ENCODE measurements at places on chromosomes 12 and 14.

- DNase-seq: no peak
These were observed 30.8 kb downstream of the PLEKHG3 start for GRCh38 chr14:64734990-64735389.

- DNase-seq: no peak
These were observed 7.8 kb upstream of the TBPL2 start for GRCh38 chr14:55448141-55448614.

GRCh38 chr14:93044556-93044955, 71.2 kb downstream of the ITPK1 start:
- no peak for DNase-seq

DNA sequence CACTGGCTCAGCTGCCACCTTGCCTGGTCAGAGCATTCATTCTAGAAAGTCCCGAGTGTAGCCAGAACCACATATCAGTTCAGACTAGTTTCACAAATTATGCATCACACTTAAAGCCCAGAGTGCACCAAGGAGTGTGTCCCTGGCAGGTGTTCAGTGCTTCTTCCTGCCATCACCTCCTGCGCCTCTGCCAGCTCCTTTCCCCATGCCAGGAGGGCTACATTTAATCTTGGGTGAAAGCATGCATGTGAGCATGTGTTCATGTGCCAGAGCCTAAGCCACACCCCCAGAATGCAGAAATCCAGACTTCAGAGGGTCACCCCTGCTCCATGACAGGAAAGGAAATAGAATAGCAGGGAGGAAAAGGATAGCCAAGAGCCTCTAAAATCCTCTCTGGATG, 381.6 kb downstream of the DPF3 start:
- no peak for DNase-seq

- no peak for DNase-seq
These were observed at the start of gene MMP19 for GRCh38 chr12:55842681-55843429. Gene MMP19, minus strand, starts transcription at chr12:55842936. Its CDS starts 106 bp downstream, at chr12:55842830.

DNA sequence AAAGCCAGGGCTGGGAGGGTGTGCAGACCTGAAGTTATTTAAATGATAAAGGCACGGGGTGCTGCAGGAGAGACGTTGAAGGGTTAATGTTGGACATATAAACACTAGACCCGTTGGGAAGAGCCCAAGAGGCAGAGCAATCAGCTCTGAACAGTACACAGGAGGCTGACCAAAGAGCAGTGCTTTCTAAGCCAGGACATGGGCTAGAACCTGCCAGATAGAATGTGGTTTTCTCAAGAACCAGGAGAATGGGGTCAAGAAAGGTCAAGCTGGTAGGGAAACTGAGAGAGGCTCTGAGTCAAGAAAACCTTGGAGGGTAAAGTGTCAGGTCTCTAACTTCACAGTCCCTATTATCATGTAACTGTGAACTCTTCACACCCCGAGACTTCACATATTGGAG, 143.2 kb upstream of the EEA1 start:
- DNase-seq: no peak

- DNase-seq: no peak
These were observed 56.9 kb downstream of the CDC42BPB start for GRCh38 chr14:103000291-103000921.

GRCh38 chr12:79883216-79883615, 51.7 kb downstream of the PPP1R12A start:
- DNase-seq: no peak

GRCh38 chr14:91036741-91037469, 23.5 kb downstream of the RPS6KA5 start:
- DNase-seq: no peak

- no peak for DNase-seq
These were observed 17.6 kb downstream of the MMAB start for GRCh38 chr12:109555431-109556315.

DNA sequence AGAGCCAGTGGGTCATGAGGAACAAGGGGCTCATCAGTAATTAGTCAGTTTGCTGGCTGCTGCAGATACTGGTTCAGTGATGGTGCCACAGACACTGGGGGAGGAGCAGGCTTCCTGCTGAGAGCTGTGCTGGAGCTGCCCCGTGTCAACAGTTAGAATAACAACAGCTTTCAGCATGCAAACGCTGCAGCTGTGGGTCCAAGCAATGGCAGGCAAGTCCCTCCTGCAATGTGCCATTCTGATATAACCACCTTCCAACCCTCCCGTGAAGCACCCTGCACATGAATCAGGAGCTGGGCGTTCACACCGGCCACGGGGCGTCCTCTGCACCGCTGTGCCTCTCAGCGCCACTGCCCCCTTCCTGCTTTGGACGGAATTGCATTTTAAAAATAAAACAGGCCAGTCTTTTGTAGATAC, 258.4 kb upstream of the SFSWAP start:
- no peak for DNase-seq

GRCh38 chr12:49604856-49605255, 583 bp downstream of the FAM186B start:
- no peak for DNase-seq

DNA sequence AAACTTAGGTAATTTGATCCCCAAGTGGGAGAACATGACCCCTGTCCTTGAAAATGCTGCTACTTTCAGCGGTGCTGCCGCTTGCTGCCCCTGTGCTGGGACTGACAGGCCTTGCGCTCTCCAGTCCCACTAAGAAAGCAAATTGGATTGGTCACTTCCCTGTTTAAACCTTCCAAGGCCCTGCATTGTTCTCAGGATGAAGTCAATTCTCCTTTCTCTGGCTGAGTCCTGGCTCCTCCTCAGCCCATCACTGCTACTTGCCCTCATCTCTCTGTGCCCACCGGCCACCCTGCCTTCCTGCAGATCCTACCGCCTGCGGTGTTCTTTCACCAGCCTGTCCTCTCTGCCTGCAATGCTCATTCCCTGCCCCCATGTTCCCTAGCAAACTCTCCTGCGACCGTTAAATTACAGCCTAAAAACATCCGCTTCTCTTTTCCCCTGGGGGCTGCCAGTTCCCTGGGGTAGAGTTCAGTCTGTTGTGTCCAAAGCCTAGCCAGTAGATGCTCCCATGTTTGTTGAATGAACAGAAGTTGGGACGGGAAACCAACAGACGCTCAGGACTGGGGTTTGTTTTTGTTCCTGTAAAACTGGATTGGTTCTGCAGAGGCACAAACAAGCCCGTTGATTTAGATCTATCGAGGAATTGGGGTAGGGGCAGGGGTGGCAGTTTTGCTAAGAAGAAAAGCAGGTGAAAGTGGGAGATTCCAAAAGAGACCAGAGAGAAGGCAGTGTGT, 127.3 kb upstream of the HIF1A start:
- DNase-seq: no peak

DNA sequence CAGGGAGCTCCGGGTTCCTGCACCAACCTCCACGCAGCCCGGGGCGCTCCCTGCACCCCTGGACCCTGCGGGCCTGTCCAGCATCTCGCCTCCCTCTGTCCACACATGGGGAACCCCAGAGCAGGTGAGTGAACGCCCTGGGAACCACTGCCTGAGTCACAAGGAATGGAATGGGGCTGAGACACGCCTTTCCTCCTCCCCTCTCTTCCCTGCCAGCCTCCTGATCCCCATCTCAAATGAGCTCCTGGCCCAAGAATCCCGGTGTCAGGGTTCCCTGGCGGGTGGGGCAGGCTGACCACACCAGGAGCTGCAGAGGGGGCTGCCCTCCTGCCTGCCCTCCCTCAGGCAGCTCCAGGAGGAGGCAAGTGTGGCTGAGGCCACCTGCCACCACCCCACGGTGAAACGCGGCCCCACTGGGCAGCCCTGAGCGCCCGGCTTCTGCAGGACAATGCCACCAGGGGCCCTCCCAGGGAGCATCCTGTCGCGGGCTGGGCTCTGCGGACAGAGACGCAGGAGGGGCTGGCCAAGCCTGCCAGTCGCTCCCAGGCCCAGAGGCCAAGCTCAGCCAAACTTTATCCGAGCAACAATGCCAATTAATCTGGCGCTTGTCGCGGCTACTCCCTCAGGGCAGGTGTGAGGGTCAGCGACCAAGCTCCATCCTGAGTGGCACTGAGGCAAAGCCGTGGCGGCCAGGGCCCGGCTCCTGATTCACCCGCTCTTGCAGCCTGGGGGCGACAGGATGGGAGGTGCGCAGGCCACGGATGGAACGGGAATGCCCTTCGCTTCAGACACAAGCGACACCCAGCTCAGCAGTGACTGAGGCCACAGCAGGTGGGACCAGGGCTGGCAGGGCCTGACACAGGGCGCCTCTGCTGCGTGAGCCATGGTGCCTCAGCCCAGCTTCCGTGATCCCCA, 44.3 kb downstream of the GALNT9 start:
- DNase-seq: no peak

DNA sequence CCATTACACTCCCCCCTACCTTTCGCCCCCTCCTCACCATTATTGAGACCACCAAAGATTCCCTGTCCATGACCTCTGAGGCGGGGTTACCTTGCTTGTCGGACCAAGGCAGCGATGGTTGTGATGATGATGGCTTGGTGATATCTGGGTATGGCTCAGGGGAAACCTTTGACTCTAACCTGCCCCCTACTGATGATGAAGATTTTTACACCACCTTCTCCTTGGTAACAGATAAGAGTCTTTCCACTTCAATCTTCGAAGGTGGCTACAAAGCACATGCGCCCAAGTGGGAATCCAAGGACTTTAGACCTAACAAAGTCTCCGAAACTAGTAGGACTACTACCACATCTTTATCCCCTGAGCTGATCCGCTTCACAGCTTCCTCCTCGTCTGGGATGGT, 350.2 kb downstream of the DIO2 start:
- no peak for DNase-seq

- no peak for DNase-seq
These were observed 169.8 kb upstream of the PLXNC1 start for GRCh38 chr12:93978553-93978952.

DNA sequence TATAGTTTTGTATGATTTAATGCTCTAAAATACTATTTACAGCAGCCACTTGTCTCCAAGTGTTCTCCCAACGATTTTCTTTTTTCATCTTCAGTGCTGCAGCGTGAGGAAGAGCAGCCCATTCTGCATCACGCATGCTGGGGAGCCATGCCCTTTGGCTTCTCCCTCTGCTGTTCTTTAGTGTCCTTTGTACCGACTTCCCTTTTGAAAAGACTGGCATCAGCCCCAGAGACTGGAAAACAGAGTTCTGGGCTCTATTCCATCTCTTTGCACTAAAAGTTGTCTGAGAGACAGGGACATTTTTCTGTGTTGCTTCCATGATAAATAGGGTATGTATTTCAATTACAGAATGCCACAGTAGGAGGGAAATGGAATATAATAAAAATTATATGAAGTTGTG, 105.1 kb downstream of the RERG start:
- peak; percentile 36 for DNase-seq

GRCh38 chr12:57837864-57838562, 8.5 kb downstream of the CTDSP2 start:
- no peak for DNase-seq

DNA sequence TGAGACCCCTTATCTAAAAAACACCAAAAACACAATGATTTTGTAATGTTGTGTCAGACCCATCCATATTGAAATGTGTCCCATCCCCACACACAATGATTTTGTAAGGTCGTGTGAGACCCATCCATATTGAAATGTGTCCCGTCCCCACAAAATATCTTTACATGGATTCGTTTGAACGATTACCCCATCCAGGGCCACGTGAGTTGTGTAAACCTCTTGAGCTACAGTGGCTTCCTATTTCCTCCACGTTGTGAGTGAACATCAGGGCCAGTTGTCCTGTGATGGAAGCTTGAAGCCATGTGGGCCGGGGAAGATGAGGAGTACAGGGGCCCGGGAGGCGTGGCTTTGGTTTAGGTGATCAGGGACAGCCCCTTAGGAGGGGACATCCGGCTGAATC, 27.0 kb upstream of the ULK1 start:
- no peak for DNase-seq

- no peak for DNase-seq
These were observed 72.5 kb downstream of the SLC8A3 start for GRCh38 chr14:70116278-70116677.

GRCh38 chr12:25970082-25970481, 11.6 kb downstream of the RASSF8 start:
- no peak for DNase-seq

- no peak for DNase-seq
These were observed 55.9 kb downstream of the LRP6 start for GRCh38 chr12:12210983-12211382.

GRCh38 chr12:52241205-52241842, 8.3 kb downstream of the KRT7 start:
- no peak for DNase-seq

DNA sequence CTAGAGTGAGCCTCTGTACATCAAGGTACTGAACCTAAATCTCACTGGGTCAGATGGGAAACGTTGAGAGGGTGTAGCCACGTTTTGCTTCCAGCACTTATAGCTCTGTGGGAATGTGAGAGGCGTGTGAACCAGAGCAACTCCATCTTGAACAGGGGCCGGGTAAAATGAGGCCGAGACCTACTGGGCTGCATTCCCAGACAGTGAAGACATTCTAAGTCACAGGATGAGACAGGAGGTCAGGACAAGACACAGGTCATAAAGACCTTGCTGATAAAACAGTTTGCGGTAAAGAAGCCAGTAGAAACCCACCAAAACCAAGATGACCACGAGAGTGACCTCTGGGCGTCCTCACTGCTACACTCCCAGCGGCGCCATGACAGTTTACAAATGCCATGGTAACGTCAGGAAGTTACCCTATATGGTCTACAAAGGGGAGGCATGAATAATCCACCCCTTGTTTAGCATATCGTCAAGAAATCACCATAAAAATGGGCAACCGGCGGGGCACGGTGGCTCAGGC, 63.4 kb upstream of the NCOR2 start:
- DNase-seq: no peak

- no peak for DNase-seq
These were observed 118.0 kb downstream of the GCH1 start for GRCh38 chr14:54784657-54785056.

GRCh38 chr12:24212496-24212895, 263.0 kb upstream of the SOX5 start:
- DNase-seq: no peak

- peak; percentile 41 for DNase-seq
These were observed at the start of gene LRRC9 for GRCh38 chr14:59919570-59920377. Gene LRRC9, plus strand, starts transcription at chr14:59920144.

DNA sequence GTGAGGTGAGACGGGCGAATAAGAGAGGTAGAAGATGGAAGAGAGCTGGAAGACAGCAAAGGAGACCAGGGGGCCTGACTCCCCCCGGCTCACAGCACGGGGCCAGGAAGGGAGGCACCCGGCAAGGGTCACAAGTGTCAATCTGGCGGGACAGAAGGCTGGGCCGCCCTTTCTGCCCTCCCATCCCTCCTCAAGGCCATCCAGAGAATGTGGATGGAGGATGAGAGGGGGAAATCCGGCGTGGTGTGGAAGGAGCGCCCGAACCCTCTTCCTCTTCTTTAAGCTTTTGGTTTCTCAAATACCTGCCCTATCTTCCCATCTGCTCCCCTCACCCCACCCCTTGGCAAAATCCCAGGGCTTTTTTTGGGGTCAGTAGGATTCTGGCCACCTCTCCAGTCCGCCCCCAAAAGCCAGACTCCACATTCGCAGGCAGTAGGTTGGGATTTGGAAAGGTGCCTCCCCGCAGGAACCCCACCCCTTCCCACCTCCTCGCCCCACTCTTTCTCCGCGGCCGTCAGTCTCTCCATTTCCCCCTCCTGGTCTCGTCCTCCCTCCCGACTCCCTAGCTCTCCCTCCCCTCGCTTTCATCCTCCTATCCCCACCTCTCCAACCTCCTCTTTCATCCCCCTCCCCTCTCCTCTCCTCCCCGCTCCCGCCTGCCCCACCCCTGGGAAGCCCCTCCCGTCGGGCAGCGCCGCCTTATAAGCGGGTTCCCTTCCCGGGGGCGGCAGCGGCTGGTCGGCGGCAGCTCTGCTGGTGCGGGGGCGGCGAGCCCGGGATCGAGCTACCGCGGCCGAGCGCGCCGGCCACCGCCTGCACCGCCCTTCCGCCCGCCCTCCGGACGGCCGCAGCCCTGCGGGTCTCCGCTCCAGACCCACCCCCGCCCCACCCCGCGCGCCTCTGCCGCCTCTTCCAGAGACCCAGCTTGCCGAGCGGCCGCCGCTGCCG, at the start of gene PTMS:
TSS of gene PTMS (plus strand) at position 730 of the 948 bp plus-strand sequence. CDS start 343 bp downstream, outside the sequence.
- DNase-seq: peak; percentile 48

All from anterior cingulate cortex (tissue), 58 donors.